ENCODE measurements at places on chromosomes 3 and 15. TPM values are rescaled to one million over a fixed set of nuclear protein-coding genes. Genes with fewer than 3 reads are reported as not detected.

PRR20G gene
- not detected for total RNA-seq

GRCh38 chr15:51202783-51203182 is 108.1 kb upstream of the TNFAIP8L3 start:
- no peaks in the 10 kb centered on the region for H3K4me1 ChIP-seq
- no peak overlapping the region for H3K4me3 ChIP-seq
- no peak for DNase-seq
- H3K27me3 ChIP-seq: no peaks in the 10 kb centered on the region
- no peak overlapping the region for H3K27ac ChIP-seq

DNA sequence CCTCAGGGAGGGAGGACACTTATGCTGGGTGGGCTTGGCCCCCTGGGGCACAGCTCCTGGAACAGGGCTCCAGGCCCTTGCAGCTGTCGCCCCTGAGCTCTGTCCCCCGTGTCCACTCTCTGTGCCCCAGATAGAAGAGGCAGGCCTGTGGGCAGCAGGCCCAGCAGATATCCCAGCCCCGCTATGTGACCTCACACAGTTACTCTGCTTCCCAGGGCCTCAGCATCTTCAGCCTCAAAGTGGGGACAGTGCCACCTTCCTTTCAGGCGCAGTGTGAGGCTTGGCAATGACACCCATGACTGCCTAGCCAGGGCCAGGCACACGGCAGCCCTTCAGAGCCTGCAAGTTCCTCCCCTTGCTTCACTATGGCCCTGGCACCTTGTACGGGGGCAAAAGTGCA is 98.4 kb downstream of the IQSEC1 start:
- H3K27me3 ChIP-seq: no peaks in the 10 kb centered on the region
- H3K4me1 ChIP-seq: peaks cover 23% of the 10 kb centered on the region
- H3K27ac ChIP-seq: no peak overlapping the region
- no peak for DNase-seq

FBXL2 gene
- not detected for total RNA-seq

DNA sequence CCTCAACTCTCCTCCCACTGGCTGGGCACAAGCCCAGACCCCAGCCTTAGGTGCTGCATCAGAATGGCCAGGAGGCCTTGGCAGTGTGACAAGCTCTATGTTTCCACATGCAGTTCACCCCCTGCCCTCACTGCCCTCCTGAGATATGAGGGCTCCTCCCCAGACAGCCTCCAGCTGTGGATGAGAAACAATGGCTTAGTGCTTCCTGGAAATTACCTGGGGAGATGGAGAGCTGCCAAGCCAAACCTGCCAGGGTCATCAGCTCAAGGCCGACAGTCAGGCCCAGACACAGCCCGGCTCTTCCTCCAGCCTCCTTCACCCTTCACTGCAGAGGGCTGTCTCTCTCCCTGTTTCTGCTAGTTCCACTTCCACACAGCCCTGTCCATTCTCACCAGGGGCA is 76.3 kb downstream of the MYLK start:
- H3K27ac ChIP-seq: no peak overlapping the region
- H3K36me3 ChIP-seq: no peaks in the 10 kb centered on the region
- DNase-seq: no peak
- no peaks in the 10 kb centered on the region for H3K4me1 ChIP-seq
- no peaks in the 10 kb centered on the region for H3K27me3 ChIP-seq
- H3K4me3 ChIP-seq: no peak overlapping the region

DNA sequence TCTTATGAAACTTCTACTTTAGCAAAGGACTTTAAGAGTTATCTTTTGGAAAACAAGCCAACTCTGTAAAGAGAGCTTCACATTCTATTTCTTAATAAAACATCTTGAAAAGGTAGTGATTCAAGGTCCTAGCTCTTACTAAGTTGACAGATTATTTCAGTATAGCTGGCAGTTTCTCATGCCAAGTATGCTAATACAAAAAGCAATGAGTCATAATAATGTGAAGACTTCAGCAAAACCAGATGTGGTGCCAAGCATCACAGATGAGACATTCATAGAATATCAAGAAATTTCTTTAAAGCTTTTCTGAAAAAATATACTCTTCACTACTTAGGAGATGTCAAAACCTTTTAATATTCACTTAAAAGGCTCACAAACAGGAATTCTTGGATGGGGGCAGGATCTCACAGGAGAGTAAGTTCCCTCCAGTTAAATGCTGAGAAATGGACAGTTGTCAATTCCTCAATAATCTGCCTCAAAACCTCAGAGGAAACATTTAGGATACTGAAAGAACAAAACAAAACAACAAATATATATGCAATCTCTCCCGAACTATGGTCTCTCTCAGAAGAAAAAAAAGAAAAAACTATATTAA is 45.6 kb downstream of the DCBLD2 start:
- DNase-seq: no peak
- H3K4me3 ChIP-seq: no peak overlapping the region
- no peaks in the 10 kb centered on the region for H3K27me3 ChIP-seq
- H3K36me3 ChIP-seq: no peaks in the 10 kb centered on the region

GRCh38 chr15:33449810-33450209 is 139.0 kb downstream of the RYR3 start:
- no peaks in the 10 kb centered on the region for H3K36me3 ChIP-seq
- no peak overlapping the region for H3K4me3 ChIP-seq
- H3K4me1 ChIP-seq: no peaks in the 10 kb centered on the region
- no peak for DNase-seq
- no peaks in the 10 kb centered on the region for H3K27me3 ChIP-seq
- H3K27ac ChIP-seq: no peak overlapping the region

DNA sequence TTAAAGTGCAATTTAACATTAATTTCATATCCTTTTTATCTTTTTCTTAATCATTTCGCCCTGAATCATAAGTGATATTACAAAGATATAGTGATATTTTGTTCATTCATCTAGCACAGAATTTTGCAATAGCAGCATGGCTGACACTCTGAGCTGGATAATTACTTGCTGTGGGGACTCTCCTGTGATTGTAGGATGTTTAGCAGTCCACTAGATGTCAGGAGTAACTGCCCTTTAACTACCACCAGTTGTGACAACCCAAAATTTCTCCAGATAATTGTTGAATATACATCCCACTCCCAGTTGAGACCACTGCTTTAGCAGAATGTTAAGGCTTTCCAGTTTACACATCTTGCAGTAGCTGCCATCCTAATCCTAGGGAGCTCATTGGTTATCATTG is 196.8 kb upstream of the MBNL1 start:
- H3K4me3 ChIP-seq: no peak overlapping the region
- H3K27ac ChIP-seq: no peak overlapping the region
- no peaks in the 10 kb centered on the region for H3K27me3 ChIP-seq

DNA sequence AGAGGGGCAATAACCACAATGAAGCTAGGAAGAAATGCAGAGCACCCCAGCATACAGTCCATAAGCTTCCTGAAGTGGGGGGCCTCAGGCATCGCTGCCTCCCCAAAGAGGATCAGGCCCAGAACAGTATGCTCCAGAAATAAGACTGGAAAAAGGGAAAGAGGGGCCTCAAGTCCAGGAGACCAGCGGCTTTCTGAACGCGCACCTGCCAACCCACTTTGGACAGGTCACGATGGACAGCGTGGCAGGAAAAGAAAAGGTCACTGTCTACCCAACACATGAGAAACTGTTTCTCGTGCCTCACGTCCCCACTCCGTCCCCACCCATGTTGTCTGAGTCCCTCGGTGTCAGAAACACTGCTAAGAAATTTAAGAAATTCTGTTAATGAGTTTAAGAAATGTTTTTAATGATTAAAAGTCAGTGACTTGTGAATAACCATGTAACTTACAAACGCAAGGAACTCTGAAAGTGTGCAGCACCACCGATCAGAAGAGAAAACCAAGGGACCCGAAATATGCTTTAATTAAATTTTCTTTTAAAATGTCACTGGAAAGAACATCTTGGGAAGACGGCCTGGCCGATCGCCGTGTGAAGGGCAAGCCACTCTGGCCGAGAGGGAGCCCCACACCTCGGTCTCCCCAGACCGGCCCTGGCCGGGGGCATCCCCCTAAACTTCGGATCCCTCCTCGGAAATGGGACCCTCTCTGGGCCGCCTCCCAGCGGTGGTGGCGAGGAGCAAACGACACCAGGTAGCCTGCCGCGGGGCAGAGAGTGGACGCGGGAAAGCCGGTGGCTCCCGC is 1.7 kb upstream of the PPARG start:
- no peaks in the 10 kb centered on the region for H3K36me3 ChIP-seq
- H3K4me3 ChIP-seq: no peak overlapping the region
- DNase-seq: no peak
- H3K27me3 ChIP-seq: no peaks in the 10 kb centered on the region
- no peaks in the 10 kb centered on the region for H3K4me1 ChIP-seq

GRCh38 chr15:68559345-68560310 is 19.2 kb upstream of the CORO2B start:
- H3K4me3 ChIP-seq: peak overlapping the region; percentile 17
- H3K27ac ChIP-seq: no peak overlapping the region
- H3K36me3 ChIP-seq: no peaks in the 10 kb centered on the region
- peak; percentile 65 for DNase-seq

DNA sequence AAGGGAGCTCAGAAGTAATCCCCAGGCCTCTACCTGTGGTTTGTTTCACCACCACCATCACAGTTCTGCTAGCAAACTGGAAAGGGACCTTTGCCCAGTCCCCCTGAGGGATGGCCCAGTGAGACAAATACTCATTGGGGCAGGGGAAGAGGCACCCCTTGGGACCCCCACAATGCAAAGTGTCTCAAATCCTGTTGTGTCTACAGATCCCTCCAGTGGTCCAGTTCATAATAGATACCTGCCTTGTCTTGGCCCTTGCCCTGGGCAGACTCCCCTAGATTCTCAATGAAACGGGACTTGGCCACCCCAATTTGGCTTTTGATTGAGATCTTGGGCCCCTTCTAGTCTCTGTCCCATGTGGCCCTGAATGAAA is 43.8 kb upstream of the RAB6B start:
- H3K36me3 ChIP-seq: no peaks in the 10 kb centered on the region
- H3K4me3 ChIP-seq: no peak overlapping the region
- H3K27me3 ChIP-seq: no peaks in the 10 kb centered on the region
- H3K27ac ChIP-seq: no peak overlapping the region

DNA sequence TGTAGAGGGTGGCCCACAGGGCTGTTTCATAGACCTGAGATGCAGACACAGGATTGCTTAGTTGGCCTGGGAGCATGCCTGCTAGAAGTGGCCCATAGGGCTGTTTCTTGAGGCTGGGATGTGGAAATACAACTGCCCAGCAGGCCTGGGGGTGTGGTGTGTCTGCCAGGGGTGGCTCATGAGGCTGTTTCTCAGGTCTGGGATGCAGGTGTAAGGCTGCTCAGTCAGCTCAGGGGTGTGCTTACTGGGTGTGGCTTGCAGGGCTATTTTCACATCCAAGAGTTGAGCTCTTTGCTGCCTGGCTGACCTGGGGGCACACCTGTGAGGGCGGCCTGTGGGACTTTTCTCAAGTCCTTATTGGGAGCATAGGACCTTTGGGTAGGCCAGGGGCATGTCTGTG is 131.3 kb downstream of the DOCK3 start:
- H3K27me3 ChIP-seq: no peaks in the 10 kb centered on the region
- H3K27ac ChIP-seq: no peak overlapping the region
- no peak overlapping the region for H3K4me3 ChIP-seq
- H3K36me3 ChIP-seq: no peaks in the 10 kb centered on the region
- DNase-seq: no peak
- H3K4me1 ChIP-seq: no peaks in the 10 kb centered on the region

ACKR4 gene
- total RNA-seq: not detected

- no peak overlapping the region for H3K4me3 ChIP-seq
- no peaks in the 10 kb centered on the region for H3K27me3 ChIP-seq
- no peak overlapping the region for H3K27ac ChIP-seq
- H3K36me3 ChIP-seq: no peaks in the 10 kb centered on the region
- H3K4me1 ChIP-seq: no peaks in the 10 kb centered on the region
Measured at GRCh38 chr3:134302674-134303073, 52.0 kb upstream of the RYK start.

DNA sequence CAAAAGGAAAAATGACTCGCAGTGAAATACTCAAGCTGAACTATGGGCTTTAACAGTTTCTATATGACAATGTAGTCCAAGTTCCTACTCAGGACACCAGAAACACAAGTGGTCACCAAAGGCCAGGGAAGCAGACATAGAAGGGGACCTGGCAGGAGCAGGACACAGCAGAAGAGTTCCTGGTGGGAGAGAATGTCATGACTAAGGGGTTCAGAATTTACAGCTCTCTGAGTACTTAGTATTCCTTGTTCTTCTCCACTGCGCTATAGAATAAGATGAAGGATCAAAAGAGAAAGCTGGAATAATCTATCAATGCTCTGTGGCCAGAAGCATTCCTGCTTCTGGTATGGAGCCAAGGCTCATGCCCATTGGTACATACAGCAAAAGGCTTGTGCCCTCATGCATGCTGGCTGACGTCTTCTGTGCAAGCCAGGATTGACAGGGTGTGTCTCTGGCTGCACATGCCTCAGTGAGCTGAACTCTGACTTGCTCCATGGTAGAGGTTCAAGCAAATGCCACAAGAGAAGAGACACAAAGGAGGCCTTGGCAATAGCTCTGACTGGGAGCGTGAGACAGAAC is 128.7 kb upstream of the SLC2A2 start:
- H3K4me1 ChIP-seq: no peaks in the 10 kb centered on the region
- peaks cover 61% of the 10 kb centered on the region for H3K36me3 ChIP-seq
- H3K27me3 ChIP-seq: no peaks in the 10 kb centered on the region
- no peak overlapping the region for H3K4me3 ChIP-seq

PLIN1 gene
- total RNA-seq: 1.2 TPM

TMEM207 gene
- total RNA-seq: not detected

GRCh38 chr3:120182613-120183511 is 88.6 kb upstream of the GSK3B start:
- H3K4me1 ChIP-seq: no peaks in the 10 kb centered on the region
- H3K27me3 ChIP-seq: no peaks in the 10 kb centered on the region
- no peaks in the 10 kb centered on the region for H3K36me3 ChIP-seq
- DNase-seq: no peak

DNA sequence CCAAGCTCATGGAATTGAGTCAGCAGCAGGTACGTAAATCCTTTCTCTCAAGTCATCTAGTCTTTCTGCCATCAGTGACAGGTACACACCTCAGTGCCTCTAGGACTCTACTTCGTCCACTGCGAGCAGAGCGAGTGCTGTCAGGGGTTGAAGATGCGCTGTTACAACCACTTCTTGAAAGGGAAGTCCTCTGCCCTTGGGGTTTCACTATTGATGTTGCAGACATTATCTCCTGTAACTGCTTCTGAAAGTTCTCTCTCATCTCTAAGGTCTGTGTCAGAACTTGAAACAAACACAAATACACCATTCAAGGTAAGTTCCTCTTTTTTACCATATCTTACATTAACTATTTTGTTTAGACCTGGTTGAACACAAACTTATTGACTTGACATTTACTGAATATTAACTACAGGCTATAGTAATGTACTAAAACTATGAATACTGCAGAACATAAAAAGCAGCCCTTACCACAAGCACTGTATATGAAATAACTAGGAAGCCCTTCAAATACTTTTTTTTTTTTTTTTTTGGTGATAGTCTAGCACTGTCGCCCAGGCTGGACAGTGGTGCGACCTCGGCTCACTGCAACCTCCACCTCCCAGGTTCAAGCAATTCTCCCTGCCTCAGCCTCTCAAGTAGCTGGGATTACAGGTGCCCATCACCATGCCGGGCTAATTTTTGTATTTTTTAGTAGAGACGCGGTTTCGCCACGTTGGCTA is 41.5 kb downstream of the TOPBP1 start:
- no peak overlapping the region for H3K4me3 ChIP-seq
- H3K27ac ChIP-seq: no peak overlapping the region
- no peak for DNase-seq
- H3K4me1 ChIP-seq: no peaks in the 10 kb centered on the region

GRCh38 chr15:92883163-92883875 is 16.8 kb upstream of the CHD2 start:
- peak; percentile 73 for DNase-seq
- H3K4me1 ChIP-seq: peaks cover 60% of the 10 kb centered on the region
- H3K4me3 ChIP-seq: peak overlapping the region; percentile 100
- peak overlapping the region; percentile 99 for H3K27ac ChIP-seq

CHRM5 gene
- not detected for total RNA-seq

- H3K27ac ChIP-seq: no peak overlapping the region
- no peak for DNase-seq
- H3K27me3 ChIP-seq: no peaks in the 10 kb centered on the region
- H3K4me1 ChIP-seq: no peaks in the 10 kb centered on the region
Measured at GRCh38 chr3:170267793-170268192, 45.6 kb downstream of the PRKCI start.

IL5RA gene
- total RNA-seq: 0.12 TPM
